ENCODE measurements at places on chromosomes 7 and 10. TPM values are rescaled to one million over a fixed set of nuclear protein-coding genes. Genes with fewer than 3 reads are reported as not detected.

The AUTS2 gene
- polyA plus RNA-seq = 52.7 TPM

GRCh38 chr7:47669901-47670384 is 88.0 kb upstream of the TNS3 start:
- no peak for DNase-seq

- DNase-seq = no peak
These were observed 285.6 kb upstream of the POM121L12 start for GRCh38 chr7:52749880-52750279.

DNA sequence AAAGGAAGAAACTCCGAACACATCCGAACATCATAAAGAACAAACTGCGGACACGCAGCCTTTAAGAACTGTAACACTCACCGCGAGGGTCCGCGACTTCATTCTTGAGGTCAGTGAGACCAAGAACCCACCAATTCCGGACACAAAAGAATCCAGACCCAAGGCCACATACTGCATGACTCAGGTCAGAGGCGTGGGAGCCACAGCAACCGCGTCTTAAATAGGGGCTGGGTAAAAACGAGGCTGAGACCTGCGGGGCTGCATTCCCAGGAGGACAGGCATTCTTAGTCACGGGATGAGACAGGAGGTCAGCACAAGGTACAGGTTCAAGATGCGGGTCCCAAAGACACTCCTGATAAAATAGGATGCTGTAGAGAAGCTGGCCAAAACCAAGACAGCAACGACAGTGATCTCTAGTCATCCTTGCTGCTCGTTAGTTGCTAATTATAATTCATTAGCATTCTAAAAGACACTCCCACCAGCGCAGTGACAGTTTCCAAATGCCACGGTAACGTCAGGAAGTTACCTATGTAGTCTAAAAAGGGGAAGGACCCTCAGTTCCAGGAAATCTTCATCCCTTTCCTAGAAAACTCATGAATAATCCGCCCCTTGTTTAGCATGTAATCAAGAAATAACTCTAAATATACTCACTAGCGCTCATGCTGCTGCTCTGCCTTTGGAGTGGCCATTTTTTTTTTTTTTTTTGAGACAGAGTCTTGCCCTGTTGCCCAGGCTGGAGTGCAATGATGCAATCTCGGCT is 19.3 kb downstream of the AP5Z1 start:
- no peak for DNase-seq

Data from muscle of leg (tissue), 16 donors.